Astrocyte (in vitro differentiated cells and primary cell): ENCODE measurements at places on chromosomes 3 and 15. TPM values are rescaled to one million over a fixed set of nuclear protein-coding genes. Genes with fewer than 3 reads are reported as not detected.

GRCh38 chr3:170689893-170690660 is 104.2 kb upstream of the SLC7A14 start:
- no peak for DNase-seq
- H3K36me3 ChIP-seq: no peaks in the 10 kb centered on the region
- H3K27me3 ChIP-seq: no peaks in the 10 kb centered on the region

GRCh38 chr3:46245146-46245545 is 2.9 kb downstream of the CCR3 start:
- no peak overlapping the region for H3K27ac ChIP-seq
- H3K36me3 ChIP-seq: no peaks in the 10 kb centered on the region
- H3K4me1 ChIP-seq: no peaks in the 10 kb centered on the region
- H3K27me3 ChIP-seq: peaks cover 8% of the 10 kb centered on the region
- no peak for DNase-seq
- no peak overlapping the region for H3K4me3 ChIP-seq

DNA sequence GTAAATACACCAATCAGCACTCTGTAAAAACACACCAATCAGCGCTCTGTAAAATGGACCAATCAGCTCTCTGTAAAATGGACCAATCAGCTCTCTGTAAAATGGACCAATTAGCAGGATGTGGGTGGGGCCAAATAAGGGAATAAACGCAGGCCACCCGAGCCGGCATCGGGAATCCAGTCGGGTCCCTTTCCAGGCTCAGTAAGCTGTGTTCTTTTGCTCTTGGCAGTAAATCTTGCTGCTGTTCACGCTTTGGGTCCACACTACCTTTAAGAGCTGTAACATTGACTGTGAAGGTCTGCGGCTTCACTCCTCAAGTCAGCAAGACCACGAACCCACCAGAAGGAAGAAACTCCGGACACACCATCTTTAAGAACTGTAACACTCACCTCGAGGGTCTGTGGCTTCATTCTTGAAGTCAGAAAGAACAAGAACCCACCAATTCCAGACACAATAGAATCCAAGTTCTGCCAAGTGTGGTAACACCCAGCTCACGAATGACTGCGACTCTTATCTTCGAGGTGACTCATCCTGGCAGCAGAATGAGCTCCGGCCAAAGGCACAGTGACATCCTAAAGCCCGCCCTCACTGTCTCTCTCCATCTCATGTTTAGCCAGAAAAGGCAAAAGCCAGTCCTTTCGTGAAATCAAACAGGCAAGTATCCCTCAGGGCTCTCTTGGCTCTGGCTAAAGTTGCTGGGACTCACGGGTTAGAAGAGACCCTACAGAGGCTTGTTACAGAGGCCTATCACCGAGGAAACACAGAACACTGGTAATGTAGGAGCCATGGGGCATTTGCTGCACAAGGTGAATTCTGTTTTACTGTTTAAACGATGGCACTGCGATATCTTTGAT is 155.2 kb downstream of the FAM43A start:
- H3K27ac ChIP-seq: no peak overlapping the region
- no peaks in the 10 kb centered on the region for H3K4me1 ChIP-seq
- H3K36me3 ChIP-seq: no peaks in the 10 kb centered on the region

DNA sequence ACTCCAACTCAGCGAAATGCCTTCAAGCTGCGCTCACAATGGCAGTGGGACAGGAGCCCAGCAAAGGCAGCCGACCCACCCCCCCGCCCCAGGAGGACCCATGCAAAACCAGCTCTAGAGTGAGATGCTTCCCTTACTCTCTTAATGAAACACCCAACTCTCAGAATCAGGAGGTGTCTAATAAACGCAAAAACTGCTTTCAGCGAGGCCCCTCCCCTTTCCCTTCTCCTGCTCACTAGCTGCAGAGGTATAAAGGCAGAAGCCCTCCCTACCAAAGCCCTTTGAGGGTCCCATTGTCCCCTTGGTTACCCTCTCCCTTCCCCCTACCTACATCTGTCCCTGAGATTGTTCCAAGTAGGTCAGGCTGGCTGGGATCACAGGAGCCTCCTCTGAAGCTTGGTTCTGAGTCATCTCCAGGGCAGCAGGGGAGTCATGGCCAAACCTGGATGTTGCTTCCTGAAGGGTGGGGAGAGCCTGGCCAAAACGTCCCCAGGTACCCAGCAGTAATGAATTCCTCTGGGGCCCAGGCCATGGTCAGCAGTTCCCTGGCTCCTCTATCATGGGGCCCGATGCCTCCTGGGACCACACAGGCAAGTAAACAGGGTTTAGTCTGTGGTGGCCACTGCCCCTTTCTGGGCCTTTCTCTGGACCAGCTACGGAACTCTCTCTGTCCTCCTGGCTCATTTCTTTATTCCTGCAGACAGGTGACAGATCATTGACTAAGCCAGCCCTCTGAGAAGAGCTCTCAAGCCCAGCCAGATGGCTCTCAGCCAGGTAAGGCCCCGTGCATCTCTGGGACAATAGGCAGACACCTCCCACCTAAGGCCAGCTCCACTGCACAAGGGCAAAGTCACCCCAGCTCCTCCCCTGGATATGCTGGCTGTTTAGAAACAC is 8.6 kb downstream of the KLHL25 start:
- H3K4me3 ChIP-seq: peak overlapping the region; percentile 29
- H3K27me3 ChIP-seq: no peaks in the 10 kb centered on the region
- peaks cover 2% of the 10 kb centered on the region for H3K36me3 ChIP-seq
- peak overlapping the region; percentile 71 for H3K27ac ChIP-seq
- peaks cover 22% of the 10 kb centered on the region for H3K4me1 ChIP-seq

DNA sequence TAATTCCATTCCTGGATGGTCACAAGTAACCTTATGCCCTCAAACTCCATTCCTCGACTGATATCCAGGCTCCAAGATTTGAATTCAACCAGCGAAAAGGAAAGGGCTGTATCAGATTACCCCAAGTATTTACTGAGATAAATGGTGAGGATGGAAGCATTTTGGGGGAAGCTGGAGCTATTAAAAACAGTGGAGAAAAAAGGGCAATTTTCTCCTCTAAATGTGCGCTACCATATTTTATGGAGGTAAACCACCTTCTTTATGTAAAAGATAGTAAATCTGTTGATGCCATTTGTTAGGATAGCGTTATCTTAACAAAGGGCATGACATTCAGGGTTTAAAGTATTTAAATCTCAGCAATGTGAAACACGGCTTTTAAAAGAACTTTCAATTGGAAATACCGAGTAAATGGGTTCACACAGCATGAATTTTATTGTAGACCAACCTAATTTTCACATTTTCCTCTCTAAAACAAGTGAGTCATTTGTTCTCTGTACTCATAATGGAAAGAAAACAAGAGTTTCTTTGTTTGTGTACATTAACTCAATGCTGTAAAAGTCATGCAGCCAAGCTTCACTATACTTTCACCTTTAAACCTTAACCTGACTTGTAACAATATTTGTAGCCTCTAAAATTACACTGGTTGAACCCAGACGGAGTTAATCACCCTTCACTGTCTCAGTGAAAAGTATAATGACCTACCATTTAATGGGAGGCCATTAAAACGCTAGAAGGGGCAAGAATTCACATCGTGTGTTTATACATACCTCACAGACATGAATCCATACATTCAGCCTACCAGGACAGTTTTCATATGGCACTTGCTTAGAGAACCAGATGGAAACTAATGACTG is 773.4 kb downstream of the ROBO1 start:
- no peaks in the 10 kb centered on the region for H3K27me3 ChIP-seq
- no peaks in the 10 kb centered on the region for H3K36me3 ChIP-seq
- H3K4me1 ChIP-seq: no peaks in the 10 kb centered on the region
- H3K27ac ChIP-seq: no peak overlapping the region

DNA sequence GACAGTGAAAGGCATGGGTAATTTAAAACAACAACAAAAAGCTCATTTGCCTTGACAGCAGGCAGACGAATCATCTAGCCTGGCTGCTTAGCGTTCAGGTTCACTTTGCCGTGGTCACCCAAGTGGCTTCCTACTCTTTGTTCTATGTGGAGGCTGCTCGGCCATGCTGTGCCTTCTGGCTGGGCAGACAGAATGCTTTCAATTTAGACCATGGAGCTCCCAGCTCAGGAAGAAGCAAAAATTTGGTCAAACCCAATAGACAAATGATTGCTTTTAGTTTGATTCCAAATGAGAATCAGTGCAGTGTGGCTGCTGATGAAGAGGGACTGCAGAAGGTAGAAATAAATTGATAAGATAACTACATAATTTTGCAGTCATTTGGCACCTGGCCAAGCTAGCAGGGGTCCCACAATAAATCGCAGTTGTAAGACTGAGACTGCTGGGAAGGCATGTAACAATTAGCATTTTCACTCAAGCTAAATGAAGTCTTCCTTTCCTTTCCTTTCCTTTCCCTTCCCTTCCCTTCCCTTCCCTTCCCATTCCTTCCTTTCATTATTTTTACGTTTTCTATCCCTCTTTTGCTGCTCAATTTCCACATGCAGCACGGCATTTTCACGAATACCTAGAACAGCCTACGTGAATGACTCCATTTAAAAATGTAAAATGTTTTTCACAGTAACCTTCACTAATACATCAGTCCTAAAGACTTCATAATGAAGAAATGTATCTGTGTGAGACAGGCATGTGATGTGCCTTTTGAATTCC is 360.4 kb upstream of the TGFBR2 start:
- no peak overlapping the region for H3K4me3 ChIP-seq
- H3K27ac ChIP-seq: no peak overlapping the region
- no peak for DNase-seq
- H3K36me3 ChIP-seq: no peaks in the 10 kb centered on the region
- no peaks in the 10 kb centered on the region for H3K4me1 ChIP-seq
- no peaks in the 10 kb centered on the region for H3K27me3 ChIP-seq

DNA sequence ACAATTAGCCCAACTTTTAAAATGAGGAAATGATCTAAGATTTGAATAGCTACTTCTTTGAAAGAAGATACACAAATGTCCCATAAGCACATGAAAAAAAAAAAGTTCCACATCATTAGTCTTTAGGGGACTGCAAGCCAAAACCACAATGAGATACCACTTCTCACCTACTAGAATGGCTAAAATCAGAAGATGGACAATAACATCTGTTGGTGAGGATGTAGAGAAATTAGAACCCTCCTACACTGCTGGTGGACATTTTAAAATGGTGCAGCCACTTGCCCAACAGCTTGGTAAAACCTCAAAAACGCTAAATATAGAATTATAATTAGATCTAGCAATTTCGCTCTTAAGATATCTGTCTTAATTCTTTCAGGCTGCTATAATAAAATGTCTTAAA is 77.1 kb downstream of the MEX3B start:
- no peak overlapping the region for H3K4me3 ChIP-seq
- no peaks in the 10 kb centered on the region for H3K4me1 ChIP-seq
- no peak for DNase-seq
- H3K36me3 ChIP-seq: no peaks in the 10 kb centered on the region
- no peaks in the 10 kb centered on the region for H3K27me3 ChIP-seq
- no peak overlapping the region for H3K27ac ChIP-seq

- H3K27me3 ChIP-seq: no peaks in the 10 kb centered on the region
- no peak for DNase-seq
- H3K4me3 ChIP-seq: no peak overlapping the region
- no peak overlapping the region for H3K27ac ChIP-seq
- no peaks in the 10 kb centered on the region for H3K36me3 ChIP-seq
- H3K4me1 ChIP-seq: no peaks in the 10 kb centered on the region
Measured at GRCh38 chr3:173275740-173276139, 121.8 kb upstream of the NLGN1 start.

GRCh38 chr3:105013657-105014056 is 353.1 kb upstream of the ALCAM start:
- no peak overlapping the region for H3K27ac ChIP-seq
- H3K4me1 ChIP-seq: no peaks in the 10 kb centered on the region
- H3K4me3 ChIP-seq: no peak overlapping the region

DNA sequence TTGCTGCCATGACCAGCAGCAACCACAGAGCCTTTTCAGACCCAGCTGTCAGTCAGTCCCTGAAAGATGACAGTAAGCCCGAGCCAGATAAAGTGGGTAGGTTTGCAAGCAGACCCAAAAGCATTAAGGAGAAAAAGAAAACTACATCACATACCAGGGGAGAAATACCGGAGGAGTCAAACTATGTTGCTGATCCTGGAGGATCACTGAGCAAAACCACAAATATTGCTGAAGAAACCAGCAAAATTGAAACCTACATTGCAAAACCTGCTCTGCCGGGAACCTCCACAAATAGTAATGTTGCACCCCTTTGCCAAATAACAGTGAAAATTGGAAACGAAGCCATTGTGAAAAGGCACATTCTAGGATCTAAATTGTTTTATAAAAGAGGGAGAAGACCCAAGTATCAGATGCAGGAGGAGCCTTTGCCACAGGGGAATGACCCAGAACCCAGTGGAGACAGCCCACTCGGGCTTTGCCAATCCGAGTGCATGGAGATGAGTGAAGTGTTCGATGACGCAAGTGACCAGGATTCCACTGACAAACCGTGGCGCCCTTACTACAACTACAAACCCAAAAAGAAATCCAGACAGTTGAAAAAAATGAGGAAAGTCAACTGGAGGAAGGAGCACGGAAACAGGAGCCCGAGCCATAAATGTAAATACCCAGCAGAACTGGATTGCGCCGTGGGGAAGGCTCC is 42.1 kb upstream of the RASA2 start:
- peak; percentile 78 for DNase-seq
- H3K27ac ChIP-seq: no peak overlapping the region
- H3K4me1 ChIP-seq: peaks cover 23% of the 10 kb centered on the region

DNA sequence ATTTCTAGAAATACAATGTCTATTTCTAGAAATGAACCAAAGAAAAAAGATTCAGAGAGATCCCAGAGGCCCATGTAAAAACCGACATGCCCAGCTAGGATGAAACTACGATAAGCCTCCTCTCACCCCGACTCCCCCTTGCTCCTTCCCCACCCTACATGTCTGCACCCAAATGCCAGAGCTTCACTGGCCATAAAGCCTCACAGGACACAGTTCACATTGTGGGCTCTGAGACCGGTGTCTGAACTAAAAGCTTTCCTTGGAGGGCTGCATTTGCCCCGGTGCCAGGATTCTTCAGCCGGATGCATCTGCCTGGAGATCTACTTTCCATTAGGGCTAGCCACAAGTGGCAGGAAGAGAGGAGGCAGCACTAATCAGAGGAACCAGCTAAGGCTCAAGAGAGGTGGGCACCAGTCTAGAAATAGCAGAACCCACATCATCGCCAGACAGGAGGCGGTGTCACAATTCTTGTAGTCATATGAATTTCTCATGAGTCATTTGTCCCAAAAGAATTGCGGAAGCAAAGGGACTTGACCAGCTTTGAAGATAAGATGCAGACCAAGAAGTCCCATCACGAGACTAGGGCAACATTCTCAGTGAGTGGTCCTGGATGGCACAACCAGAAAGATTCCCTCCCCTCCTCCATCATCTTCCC is 353.6 kb downstream of the NTRK3 start:
- H3K4me3 ChIP-seq: no peak overlapping the region
- H3K27me3 ChIP-seq: no peaks in the 10 kb centered on the region

- no peaks in the 10 kb centered on the region for H3K27me3 ChIP-seq
- H3K36me3 ChIP-seq: peaks cover 6% of the 10 kb centered on the region
- DNase-seq: peak; percentile 63
- no peak overlapping the region for H3K27ac ChIP-seq
- H3K4me1 ChIP-seq: peaks cover 24% of the 10 kb centered on the region
- no peak overlapping the region for H3K4me3 ChIP-seq
Measured at GRCh38 chr3:14203521-14204079, 25.0 kb downstream of the LSM3 start.

GRCh38 chr3:474828-475227 is 278.3 kb downstream of the CHL1 start:
- no peak overlapping the region for H3K4me3 ChIP-seq
- no peaks in the 10 kb centered on the region for H3K27me3 ChIP-seq
- H3K4me1 ChIP-seq: no peaks in the 10 kb centered on the region
- DNase-seq: no peak
- H3K36me3 ChIP-seq: no peaks in the 10 kb centered on the region
- no peak overlapping the region for H3K27ac ChIP-seq

Gene ITIH1
- not detected in 2 replicates for total RNA-seq

Gene TBC1D21
- total RNA-seq: not detected in 2 replicates

Gene RAB5A
- total RNA-seq: 105 and 106 TPM in 2 replicates

Gene CSPG5
- total RNA-seq: 1.2 and 2.2 TPM in 2 replicates

Gene SKOR1
- not detected in 2 replicates for total RNA-seq

Gene EFHB
- total RNA-seq: 0.94 and 1.2 TPM in 2 replicates

Gene SLC6A1
- total RNA-seq: 0.30 and 0.46 TPM in 2 replicates
